ENCODE measurements at places on chromosomes 12 and 14.

- DNase-seq: no peak
These were observed 825 bp upstream of the CCDC85C start for GRCh38 chr14:99604766-99605298.

DNA sequence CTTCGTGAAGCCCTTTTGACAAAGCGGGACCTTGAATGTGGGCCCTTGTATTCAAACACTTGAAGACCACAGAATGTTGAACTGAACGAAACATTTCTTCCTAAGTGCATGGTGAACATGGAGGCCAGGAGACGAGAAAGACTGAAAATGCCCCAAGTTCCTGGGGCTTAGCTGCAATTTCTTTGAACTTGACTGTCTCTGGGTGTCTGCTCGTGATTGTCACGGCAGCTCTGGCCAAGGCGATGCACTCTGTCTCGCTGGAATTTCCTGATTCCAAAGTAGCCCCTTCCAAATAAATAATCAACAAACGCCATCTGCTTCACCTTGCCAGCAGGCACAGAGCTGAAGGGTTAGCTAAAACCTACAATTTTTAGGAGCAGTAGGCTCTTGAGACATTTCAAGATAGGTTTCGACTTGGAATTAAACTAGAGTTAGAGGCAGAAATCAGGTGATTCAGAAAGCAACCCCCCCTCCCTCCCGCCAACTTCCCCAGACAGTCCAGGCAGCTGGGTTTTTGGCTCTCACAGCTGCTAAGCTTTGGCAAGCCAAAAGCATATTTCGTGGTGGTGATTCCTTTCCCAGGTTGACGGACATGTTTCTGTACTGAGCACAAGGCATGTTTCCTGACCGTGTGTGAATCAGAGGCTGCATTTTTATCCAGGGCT, 13.5 kb upstream of the IRF2BPL start:
- DNase-seq: no peak

- DNase-seq: no peak
These were observed 136.5 kb upstream of the CPSF6 start for GRCh38 chr12:69102856-69103255.

DNA sequence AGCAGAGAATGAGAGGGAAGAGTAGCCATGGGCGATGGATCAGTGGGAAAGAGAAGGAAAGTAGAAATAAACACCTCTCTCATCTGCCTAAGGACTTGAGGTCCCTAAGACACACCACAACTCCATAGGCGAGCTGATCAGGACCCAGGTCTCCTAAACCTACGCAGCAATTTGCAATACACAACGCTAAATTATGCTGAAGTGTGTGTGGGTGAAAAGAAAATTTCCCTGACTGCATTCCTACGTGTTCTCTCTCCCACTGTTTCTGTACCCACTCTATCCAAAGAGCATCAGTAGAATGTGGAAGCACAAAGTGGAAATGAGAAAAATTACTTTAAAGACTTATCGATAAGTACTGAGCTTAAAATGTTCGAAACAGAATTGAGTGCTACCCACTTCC, 88.9 kb downstream of the RPS29 start:
- no peak for DNase-seq

DNA sequence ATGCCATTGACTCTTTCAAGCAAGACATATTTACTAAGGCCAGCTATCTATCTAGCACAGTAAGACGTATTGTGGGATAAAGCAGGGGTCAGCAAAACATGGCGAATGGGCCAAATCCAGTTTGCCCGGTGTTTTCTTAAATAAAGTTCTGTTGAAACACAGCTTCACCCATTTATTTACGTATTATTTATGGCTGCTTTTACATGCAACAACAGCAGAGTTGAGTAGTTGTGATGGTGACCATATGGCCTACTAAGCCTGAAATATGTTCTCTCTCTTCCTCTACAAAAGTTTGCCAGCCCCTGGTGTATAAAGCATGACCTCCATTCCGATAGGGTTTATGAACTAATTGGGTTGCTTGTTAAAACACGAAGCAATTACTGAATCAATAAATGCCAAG, 322.1 kb downstream of the CCDC91 start:
- DNase-seq: no peak

DNA sequence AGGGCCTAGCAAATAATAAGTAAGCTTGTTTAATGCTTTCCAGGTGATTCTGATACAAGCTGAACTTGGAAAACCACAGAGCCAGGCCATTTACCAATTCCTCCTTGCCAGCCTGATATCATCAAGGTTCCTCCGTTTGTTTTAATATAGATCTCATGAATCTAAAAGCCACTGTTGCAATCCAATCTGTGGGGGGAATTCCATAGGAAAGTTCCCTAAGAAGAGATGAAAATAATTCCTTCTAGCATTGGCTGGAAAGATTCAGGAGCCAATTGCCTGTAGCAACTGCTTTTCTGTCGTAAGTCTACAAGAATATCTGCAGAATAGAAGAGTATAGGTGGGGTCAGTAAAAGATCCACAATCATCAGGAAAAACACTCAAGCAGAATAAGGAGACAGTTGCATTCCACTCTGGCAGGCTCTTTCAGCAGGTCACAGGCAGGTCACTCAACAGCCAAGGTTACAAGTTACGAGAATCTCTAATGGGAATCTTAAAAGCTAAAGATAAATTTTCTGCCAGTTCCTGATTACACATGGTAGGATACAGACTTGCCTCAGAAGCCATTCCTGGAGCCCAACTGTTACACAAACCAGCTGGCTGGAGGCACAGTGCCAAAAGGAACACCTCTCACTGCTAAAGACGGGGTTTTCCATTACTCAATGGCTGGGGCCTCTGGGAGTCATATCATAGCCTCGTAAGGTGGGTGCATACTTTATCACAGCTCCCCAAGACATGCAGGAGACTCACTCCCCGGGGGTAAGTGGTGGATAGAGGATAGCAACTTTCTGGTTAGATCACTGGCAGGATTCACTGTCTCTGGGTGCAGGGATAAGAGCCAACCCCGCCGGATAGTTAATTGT, 43.6 kb downstream of the FGD6 start:
- no peak for DNase-seq

GRCh38 chr12:111287125-111287900, 81.6 kb downstream of the PHETA1 start:
- DNase-seq: no peak

DNA sequence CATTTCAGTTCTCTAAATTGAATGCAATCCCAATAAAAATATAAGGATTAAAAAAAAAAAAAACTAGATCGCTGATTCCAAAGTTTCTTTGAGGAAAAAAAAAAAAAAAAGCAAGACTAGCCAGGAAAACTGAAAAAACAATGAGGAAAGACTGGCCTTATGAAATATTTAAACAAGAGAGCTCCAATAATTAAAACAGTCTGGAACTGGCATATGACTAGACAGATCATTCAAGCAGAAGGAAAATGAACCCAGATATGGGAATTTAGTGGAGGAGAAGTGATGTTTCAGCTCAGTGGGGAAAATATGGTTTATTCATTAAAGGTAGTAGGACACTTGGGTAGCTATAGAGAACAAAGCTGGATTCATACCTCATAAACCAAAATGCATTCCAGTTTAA, 42.0 kb upstream of the TBC1D15 start:
- DNase-seq: no peak

GRCh38 chr12:99388671-99389195, 258.8 kb upstream of the GARIN6 start:
- DNase-seq: no peak

- DNase-seq: no peak
These were observed 2.7 kb downstream of the BHLHE41 start for GRCh38 chr12:26122061-26122680.

GRCh38 chr12:114266536-114266935, 139.4 kb downstream of the TBX5 start:
- no peak for DNase-seq

Data from activated T-helper 2 cell treated with anti-CD3 and anti-CD28 coated beads, Interferon-gamma antibody, Interleukin-2, Interleukin-4, amounts not matched to agents 10 μg/mL and 5 μg/mL and 100 μg/mL, durations not matched to agents 14 hours and 24 hours and 36 hours (primary cell).